ENCODE measurements at places on chromosomes 3 and 15. TPM values are rescaled to one million over a fixed set of nuclear protein-coding genes. Genes with fewer than 3 reads are reported as not detected.

DNA sequence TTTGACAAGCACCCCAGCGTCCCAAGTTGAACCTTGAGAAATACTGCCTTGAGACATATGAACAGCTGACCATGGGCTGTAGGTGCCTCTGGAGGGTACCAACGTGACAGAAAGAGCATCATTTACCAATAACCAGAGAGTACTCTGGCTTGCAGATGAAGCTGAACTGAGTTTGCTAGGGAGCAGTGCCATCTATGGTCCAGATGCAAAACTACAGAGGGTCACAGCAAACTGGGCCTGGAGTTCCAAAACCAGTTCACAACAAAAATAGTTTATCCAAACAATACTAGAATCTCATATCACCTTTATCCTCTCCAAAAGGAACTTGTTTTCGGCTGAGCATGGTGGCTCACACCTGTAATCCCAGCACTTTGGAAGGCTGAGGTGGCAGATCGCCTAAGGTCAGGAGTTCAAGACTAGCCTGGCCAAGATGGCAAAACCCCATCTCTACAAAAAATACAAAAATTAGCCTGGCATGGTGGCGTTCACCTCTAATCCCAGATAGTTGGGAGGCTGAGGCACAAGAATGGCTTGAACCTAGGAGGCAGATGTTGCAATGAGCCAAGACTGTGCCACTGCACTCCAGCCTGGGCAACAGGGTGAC is 69.3 kb downstream of the CHAC1 start:
- DNase-seq = peak; percentile 49

Gene CHST13
- total RNA-seq = not detected

GRCh38 chr3:85627932-85628331 is 669.1 kb downstream of the CADM2 start:
- DNase-seq = no peak

DNA sequence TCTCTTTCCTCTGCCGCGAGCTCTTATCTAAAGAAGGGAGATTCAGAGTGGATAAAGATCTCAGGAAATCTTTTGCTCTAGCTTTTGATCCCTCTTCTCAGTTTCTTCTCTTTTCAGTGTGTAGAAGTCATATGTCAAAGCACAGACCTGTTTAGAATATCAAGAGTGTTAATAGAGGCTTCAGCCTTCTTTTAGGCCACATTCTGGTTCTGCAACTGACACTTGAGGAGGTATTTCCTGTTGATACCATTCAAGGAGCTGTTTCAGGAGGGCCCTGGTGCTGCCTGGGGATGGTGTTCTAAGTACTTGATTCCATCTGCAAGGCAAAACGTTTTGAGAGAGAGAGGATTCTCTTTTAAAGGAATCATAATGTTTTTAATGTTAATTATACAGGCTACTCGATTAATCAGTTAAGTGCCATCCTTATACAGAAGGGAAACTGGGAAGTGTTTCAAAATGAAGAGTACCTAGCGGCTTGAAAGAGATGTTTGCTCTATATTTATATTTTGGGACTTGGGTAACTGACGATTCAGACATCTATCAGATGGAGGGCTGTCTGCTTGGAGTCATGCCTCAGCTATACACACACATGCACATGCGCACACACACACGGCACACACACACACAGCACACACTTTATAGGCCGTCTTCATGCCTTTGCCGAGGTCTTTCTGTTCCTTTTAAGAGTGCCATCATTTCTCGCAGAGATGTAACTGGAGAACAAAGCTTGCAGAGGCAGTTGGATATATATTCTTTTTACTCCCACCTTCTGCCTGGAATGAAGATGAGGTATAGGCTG is 313.9 kb downstream of the PTPRG start:
- DNase-seq = no peak

GRCh38 chr3:4373669-4374068 is 70.5 kb downstream of the SETMAR start:
- DNase-seq = no peak

DNA sequence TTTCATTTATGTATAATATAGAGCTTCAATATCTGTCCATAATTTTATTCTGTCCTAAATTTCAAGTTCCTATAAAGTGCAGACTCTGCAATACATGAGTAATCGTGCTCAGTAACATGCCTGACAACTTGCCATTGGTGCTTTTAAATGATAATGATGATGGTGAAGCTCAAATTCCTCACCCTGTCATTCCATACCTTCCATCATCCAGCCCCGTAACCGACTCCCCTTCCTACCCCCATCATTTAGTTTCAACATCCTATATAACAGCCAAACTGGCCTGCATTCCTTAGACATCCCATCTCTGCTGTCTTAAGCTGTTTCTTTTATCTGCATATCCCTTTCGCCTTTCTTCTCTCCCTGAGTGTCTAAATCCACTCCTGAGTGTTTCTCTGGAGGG is 67.2 kb upstream of the DLG1 start:
- DNase-seq = no peak

DNA sequence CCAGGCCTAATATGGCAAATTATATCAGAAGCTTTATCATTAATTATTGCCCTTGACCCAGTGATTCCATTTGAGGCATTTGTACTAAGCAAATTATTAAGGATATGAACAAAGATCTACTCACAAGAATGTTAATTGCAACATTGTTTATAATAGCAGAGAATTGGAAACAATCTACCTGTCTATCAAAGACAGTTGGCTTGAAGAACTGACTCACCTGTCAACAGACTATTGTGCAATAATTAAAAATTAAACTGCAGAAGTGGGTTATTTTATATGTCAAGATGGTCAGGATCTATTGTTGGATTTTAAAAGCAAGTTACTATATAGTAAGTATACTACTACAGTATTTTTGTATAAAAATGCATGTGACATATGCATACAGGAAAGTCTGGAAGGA is 6.7 kb upstream of the FETUB start:
- DNase-seq = no peak

DNA sequence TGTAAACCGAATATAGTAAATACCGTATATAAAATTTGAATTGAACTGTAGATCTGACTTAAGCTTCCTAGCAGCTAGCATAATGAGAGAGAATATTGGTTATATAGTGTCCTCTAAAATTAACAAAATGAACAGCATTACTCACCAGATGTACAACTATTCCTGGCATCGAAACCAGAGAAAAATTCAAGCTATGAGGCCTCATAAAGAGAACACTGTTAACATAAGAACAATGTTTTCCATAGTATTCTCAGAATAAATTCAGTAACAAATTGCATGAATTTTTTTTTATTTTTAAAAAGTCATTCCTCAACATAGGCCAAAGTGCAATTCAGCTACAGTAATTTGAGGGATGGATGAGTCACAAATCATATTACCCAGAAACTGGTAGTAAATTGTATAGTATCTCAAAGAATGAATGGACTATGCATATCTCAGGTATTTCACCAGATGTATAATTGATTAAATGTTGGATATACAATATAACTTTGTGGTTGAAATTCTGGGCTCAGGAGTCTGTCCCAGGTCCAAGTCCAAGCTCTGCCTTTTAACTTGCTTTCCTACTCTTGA is 5.0 kb downstream of the TMEM207 start:
- no peak for DNase-seq

Gene FANCD2OS
- not detected for total RNA-seq

DNA sequence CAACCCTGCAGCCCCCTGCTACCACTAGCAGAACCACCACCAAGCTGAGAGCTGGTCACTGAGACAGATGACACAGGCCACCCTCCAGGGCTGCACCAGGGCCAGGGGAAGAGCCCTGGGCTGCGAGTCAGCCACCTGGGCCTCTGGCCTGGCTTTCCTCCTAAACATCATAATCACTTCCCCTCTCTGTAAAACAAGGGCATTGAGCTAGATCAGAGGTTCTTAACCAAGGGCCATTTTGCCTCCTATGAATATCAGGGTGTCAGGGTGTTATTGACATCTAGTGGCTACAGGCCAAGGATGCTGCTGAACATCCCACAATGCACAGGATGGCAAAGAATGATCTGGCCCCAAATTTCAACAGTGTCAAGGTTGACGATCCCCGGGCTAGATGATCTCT is 25.2 kb downstream of the TLE3 start:
- DNase-seq = no peak

- DNase-seq = peak; percentile 4
These were observed 3.6 kb upstream of the AMOTL2 start for GRCh38 chr3:134377896-134378295.

DNA sequence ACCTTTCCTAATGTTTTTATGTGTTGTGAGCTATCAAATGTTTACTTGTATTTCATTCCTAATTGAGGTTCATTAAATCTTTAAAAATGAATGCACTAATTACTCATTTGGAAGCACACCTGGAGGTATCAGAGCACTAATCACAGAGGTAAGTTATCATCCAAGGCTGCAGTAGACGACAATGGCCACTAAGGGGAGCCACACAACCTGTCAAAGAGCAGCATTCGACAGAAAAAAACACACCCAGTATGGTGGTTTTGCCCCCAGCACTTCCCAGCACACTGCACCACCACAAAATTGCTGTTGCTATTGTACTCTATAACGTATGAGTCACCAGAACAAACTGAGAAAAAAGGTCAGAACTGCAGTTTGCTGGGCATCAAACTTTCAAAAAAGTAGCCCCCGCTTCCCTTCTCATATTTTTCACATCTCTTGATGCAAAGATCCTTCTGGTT is 205.9 kb upstream of the IGF1R start:
- peak; percentile 70 for DNase-seq

GRCh38 chr15:57752436-57752835 is 45.9 kb downstream of the POLR2M start:
- DNase-seq = no peak

- DNase-seq = no peak
These were observed 704.1 kb upstream of the CFAP20DC start for GRCh38 chr3:59753808-59754450.

Gene CD200
- total RNA-seq = 34.5 TPM

- DNase-seq = no peak
These were observed 5.5 kb upstream of the BMF start for GRCh38 chr15:40114218-40114617.

Gene SLC2A2
- not detected for total RNA-seq

Gene CORO2B
- total RNA-seq = 0.07 TPM

DNA sequence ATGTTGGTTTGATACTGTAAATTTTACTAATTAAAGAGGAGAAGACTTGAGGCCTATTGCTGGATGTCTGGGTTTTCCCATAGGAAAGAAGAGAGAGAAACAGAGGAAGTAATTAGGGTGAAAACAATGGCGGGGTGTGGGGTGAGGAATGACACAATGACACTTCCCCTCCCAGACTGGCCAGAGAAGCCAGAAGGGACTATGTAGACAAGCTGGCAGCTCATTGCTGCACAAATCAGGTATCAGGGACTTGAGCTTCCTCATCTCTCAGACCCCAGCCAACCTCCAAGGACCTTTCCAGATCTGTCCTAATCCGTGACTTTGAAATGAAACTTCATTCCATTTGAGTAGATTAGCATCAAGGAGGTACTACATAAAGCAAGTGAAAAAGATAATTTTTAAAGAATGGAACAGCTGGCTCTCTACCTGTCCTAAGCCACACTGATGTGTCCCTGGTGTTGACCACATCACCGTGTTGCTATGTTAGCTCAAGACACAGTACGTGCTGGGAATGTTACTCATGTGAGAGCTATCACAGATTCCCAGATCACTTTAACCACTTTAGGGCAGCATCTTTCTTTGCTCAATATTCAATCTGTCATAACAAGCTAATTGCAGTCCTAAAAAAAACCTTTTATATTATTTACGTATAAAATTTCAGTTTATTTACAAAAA is 22.2 kb downstream of the TMEM212 start:
- DNase-seq = no peak

Gene RBMS3
- 1.6 TPM for total RNA-seq

DNA sequence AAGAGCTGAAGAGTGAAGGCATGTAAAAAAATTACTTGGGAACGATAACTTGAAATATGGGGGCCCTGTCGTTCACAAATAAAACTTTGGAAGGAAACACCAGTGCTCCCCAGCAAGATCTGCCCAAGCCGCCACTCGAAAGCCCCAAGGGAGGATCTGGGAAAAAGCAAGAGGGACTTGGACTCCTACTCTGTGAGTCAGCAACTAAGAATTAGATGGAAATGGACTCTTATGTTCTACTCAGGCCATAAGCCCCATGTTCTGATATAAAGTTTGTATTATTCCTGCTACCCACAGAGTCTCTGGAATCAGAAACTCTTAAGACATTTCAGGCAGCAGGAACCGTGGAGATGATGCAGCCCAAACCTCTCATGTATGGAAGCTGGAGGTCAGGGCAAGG is 75.7 kb downstream of the ITGB5 start:
- DNase-seq = no peak

Gene LDHAL6B
- not detected for total RNA-seq

DNA sequence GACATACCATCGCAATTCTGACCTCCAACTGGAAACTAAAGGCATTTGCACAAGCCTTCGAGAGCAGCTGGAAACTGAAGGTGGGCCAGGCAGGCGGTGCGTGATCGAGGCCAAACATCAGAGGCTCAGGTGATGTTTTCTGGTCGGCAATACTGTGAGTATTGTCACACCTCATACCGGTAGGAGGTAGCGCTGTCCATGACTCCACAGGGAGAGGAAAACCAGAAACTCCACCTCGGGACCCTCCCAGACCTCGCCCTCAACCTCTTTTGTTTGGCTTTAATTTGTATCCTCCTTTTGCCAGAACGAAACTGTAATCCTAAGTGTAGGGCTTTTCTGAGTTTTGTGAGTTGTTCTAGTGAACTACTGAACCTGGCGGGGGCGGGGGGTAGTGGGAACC is 43.6 kb downstream of the LDHAL6B start:
- DNase-seq = no peak

Gene GNB4
- 0.59 TPM for total RNA-seq

Gene CFAP100
- not detected for total RNA-seq

- no peak for DNase-seq
These were observed 53.9 kb downstream of the COPS2 start for GRCh38 chr15:49101536-49101935.

Gene EPB42
- not detected for total RNA-seq

- no peak for DNase-seq
These were observed at the start of gene CAPN3 for GRCh38 chr15:42359249-42359648. Gene CAPN3, plus strand, starts transcription at chr15:42359501. Its CDS starts 305 bp downstream, at chr15:42359806.

DNA sequence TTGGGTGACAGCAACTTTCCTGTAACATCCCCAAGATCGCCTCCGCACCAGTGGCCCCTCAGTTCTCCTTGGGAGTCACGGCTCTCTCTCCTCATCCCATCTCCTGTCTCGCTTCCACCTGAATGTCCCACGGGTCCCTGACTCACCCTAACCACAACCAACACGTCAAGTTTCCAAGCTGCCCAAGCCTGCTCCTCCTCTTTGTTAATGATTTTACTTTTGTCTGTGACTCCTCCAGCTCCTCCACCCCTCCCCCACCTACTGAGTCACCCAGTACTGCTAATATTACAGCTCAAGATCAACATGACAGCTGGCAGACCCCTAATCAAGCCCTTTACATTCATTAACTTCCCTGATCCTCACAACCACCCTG is 39.3 kb downstream of the BDH1 start:
- DNase-seq = peak; percentile 66
